Activated T-cell treated with anti-CD3 and anti-CD28 coated beads, Interleukin-2, amount 50 U/mL, for 24 hours (primary cell): ENCODE measurements at places on chromosomes 4 and X.

DNA sequence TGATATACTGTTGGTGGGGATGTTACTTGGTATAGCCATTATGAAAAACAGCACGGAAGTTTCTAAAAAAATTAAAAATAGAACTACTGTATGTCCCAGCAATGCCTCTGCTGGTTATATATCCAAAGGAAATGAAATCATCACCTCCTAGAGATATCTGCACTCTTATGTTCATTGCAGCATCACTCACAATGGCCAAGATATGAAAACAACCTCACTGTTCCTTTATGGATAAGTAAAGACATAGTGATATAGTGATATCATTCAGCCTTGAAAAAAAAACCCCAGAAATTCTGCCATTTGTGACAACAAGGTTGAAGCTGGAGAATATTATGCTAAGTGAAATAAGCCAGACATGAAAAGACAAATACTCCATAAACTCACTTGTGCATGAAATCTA is 543.8 kb upstream of the SLIT2 start:
- DNase-seq = no peak

GRCh38 chrX:27391623-27392022 is 71.5 kb downstream of the PPP4R3C start:
- DNase-seq = no peak

- no peak for DNase-seq
Observed at GRCh38 chrX:119391279-119391678, 7.9 kb upstream of the SLC25A43 start.

DNA sequence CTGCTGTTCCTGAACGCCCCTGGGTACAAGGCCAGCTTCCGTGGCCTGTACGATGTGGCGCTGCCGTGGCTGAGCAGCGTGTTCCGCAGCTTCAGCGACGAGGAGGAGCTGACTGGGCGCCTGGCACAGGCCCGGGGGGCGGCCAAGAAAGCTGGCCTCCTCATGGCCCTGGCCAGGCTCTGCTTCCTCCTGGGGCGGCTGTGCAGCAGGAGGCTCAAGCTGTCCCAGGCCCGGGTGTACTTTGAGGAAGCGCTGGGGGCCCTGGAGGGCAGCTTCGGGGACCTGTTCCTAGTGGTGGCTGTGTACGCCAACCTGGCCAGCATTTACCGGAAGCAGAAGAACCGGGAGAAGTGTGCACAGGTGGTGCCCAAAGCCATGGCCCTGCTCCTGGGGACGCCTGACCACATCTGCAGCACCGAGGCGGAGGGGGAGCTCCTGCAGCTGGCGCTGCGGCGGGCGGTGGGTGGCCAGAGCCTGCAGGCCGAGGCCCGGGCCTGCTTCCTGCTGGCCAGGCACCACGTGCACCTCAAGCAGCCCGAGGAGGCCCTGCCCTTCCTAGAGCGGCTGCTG is 28.2 kb downstream of the SH3TC1 start:
- no peak for DNase-seq

- DNase-seq = no peak
Observed at GRCh38 chrX:56397636-56398035, 165.5 kb downstream of the KLF8 start.

- DNase-seq = no peak
Observed at GRCh38 chr4:93000910-93001309, 697.1 kb downstream of the GRID2 start.

DNA sequence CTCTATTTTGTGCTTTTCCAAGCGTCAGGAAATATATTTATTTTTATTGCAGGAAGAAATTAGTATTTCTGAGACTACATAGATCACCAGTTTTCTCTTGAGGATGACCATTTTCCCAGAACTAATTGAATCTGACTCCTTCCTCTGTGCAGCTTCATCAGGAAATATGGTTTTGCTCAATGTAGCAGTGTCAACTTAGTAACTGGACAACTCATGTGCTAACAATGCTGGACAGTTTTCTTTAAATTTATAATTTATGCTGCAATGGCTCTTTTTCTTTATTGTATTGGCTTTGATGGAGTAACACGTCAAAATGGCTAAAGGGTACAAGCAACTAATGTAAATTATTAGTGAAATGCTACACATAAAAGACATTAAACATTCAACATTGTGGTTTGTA is 531.5 kb downstream of the ANKRD50 start:
- DNase-seq = no peak

- DNase-seq = no peak
Observed at GRCh38 chrX:10197279-10198210, 40.8 kb downstream of the CLCN4 start.

GRCh38 chr4:70608324-70608723 is 16.3 kb downstream of the AMBN start:
- DNase-seq = no peak

DNA sequence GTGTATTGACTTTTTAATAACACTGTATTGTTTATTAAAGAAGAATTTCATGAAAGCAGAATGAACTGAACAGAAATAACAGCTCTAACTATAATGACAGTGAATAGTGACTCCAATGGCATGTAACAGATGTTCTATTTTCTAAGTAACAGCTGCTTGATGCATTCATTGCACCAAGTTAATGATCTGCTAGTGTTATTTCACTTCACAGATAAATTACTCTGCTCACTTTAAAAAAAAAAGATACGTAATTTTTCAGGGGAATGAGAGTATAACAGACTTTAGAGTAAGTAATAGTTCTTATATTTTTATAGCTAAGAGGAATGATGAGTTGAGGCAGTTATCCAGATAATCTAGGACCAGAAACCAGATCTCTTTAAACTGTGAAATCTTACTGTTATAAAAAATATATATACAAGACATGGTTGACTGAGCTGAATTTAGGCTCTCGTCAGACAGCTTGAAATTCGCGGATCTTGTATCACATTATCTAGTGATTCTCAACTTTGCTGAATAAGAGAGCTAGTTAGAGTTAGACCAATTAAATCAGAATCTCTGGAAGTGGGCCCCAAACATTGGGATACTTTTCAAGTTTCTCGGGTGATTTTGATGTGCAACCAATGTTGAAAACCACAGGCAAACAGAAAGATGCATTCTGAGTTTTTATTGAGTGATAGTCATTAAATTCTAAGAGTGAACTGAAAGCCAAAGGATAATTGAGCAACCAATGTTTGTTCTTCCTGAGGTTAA is 840.7 kb downstream of the DMD start:
- no peak for DNase-seq

- no peak for DNase-seq
Observed at GRCh38 chr4:38040619-38041018, 80.4 kb downstream of the PTTG2 start.

DNA sequence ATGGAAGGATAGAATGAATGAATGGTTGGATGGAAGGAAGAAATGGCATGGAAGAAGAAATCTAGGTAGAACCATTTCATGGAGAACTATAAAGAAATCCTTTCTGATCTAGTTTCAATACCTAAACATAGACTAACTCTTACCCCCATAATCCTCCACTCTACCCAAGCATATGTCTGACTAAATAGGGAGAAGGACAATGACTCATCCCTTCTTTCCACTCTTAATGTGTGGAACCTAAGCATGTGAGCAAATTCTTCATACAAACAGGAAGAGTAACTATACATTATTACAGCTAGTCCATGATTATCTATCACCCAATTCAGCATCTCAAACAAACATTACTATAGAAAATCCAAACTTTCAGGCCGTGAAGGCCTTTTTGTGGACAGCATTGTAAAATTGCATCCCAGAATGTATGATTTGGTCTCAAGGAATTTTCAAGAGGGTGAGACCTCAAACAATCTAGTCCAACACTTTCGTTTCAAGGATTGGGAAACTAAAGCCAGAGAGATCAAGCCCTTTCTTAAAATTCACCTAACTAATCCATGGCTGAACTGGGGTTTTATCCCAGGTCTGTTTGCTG is 11.2 kb downstream of the C1QTNF7 start:
- no peak for DNase-seq

GRCh38 chrX:38649674-38650647 is 88.6 kb downstream of the TSPAN7 start:
- DNase-seq = no peak

- DNase-seq = no peak
Observed at GRCh38 chr4:20625426-20625825, 74.8 kb upstream of the PACRGL start.

DNA sequence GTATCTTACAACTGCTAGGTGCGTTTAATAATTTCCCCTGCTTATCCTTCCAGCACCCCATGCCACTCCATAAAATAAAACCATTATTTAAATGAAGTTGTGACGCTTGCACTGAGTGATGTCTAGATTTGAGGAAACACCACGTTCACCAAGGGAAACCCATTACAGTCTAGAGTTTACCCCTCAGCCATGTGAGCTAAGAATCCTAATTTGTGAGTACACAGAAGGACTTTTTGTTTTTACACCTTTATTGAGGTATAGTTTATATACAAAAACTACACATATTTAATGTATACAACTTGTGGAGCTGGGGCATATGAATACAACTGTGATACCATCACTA is 326.8 kb downstream of the RAPGEF2 start:
- DNase-seq = no peak

- no peak for DNase-seq
Observed at GRCh38 chr4:24114919-24115500, 225.2 kb upstream of the PPARGC1A start.

DNA sequence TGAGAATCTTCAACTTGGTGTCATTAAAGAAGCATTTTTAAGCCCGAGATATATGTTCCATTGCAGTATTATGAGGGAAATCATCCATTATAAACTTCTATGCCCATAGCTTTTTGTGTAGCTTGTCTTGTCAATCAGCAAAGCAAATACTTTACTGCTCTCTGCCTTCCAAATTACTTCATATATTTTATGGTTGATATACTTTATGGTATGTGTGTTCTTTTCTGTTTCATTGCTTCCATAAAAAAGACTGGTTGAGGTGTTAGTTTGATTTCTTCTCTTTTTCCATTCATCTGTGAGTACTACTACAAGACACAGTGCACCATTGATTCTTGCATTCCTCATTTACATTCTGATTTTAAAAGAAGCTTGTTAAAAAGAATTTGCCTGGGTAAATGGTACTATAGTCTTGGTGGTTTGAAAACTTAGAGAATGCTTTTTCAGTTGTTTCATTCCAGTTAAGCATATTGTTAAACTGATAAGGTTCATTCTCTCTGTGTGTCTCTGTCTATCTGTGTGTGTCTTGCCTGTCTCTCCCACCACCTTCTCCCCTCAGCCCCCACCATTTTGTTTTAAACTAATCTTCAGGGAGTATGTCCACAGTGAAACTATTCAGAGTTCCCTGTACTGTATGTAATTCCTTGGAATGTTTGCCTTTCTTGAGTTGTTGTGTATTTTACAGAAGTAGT is 27.1 kb downstream of the STAG2 start:
- DNase-seq = no peak

GRCh38 chr4:118112117-118113046 is 78.1 kb downstream of the NDST3 start:
- DNase-seq = no peak

- DNase-seq = no peak
Observed at GRCh38 chrX:148811236-148811635, 310.8 kb downstream of the AFF2 start.

DNA sequence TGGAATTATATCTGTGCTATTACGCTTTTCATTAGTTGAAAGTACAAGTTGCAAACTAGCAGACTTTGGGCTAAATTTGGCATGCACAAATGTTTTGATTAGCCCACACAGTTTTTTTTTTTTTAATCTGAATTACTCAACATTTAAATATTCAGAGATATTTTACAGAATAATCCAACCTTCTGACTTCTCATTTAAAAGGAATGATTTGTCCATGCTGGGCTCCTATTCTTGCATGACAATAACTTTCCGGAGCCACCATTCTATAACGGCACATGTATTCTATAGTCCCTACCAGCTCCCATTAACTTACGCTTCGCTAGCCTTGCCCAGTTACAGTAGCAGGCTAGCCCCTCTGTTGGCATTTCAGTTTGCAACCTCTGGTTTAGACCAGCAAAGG is 219.3 kb upstream of the FTHL17 start:
- DNase-seq = no peak

DNA sequence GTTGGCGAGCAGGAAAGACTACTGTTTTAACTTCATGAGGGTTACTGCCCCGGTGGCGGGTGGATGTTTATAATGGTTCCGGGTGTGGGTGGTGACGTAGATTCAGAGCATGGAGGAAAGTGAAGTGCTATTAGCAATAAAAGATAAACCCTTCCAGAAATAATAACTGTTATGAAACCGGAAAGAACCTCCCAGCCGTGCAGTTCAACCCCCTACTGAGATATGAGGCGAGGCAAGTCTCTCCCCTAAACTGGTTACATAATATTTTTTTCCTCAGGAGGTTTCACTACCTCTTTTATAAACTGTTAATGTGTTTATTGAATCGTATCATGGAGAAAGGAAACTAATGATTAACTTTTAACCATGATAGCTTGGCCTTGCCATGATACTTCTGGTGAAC is 33.9 kb upstream of the STIM2 start:
- DNase-seq = no peak

DNA sequence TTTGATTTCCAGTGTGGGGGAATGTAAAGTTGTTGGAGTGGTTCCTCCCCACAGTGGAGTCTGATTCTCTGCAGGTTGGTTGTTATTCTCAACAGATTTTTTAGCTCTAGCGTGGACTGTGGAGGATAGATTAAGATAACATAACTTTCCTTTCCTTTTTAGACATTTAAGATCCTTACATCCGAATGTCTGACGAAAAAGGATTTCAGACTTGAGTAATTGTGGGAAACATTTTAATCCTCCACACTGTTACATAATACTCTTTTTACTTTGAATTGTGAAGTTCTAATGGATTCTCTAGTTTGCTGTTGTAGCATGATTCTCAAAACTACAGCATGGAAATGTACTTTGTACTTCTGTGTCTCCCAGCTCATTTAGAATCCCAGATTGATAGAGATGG is 107.8 kb downstream of the ARHGAP10 start:
- no peak for DNase-seq

- DNase-seq = no peak
Observed at GRCh38 chr4:1112174-1112820, 1.1 kb downstream of the RNF212 start.

- no peak for DNase-seq
Observed at GRCh38 chr4:48370260-48371134, 29.2 kb downstream of the SLAIN2 start.

DNA sequence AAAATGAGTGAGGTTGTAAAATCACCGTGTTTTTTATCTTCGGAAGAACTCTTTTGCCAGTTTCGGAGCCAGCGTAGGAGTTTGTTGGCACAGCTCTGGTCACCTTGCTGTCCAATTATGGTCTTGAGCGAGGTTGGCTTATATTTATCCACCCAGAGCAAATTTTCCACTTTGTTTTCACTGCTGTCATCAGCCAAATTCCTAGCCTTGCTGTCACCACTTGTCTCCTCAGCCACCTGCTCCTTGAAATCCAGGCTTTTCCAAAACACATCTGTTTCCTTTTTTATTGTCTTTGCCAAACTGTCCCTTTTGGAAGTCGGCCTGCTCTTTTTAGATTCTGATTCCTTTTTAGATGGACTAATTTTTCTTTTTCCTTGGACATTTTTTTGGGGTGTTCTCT is 57.6 kb downstream of the RFC1 start:
- no peak for DNase-seq
